Hematopoietic multipotent progenitor cell (in vitro differentiated cells): ENCODE measurements at places on chromosomes 12 and 14. TPM values are rescaled to one million over a fixed set of nuclear protein-coding genes. Genes with fewer than 3 reads are reported as not detected.

- no peak for DNase-seq
These were observed 72.3 kb downstream of the CDK17 start for GRCh38 chr12:96327889-96328288.

GRCh38 chr12:124898923-124899294 lies 15.5 kb downstream of the UBC start:
- DNase-seq, result no peak

DNA sequence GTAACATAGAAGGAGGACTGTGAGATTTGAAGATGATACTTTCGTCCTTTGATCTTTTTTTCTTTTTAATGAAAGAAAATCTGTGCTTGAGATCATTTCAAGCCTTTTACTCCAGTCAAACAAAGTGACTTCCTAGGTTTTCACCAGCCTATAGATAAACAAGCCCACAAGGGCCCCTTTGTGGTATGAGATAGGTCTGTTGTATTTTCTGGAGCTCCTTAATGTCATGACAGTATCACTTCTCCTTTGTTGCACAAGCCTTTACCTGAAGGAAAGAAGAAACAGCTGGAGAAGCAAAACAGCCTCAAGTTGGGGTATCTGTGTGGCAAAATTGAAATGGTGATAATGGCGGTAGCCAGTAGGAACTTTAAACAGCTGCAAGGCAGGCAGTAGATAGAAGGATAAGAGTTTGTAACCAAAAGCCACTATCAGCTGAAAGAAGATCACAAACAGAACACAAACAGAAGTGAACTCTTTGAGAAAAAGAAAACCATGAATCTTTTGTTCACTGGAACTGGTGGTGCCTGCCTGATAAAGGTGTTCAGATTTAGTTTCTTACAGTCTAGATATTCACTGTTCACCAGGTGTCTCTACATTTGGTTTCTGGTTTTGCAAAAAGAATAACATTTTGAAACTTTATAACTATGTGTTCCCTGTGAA lies 96.8 kb downstream of the LGR5 start:
- no peak for DNase-seq

- DNase-seq, result no peak
These were observed 92.7 kb downstream of the BORCS5 start for GRCh38 chr12:12449533-12450025.

- peak; percentile 68 for DNase-seq
These were observed 117.4 kb downstream of the DAD1 start for GRCh38 chr14:22471545-22472121.

DNA sequence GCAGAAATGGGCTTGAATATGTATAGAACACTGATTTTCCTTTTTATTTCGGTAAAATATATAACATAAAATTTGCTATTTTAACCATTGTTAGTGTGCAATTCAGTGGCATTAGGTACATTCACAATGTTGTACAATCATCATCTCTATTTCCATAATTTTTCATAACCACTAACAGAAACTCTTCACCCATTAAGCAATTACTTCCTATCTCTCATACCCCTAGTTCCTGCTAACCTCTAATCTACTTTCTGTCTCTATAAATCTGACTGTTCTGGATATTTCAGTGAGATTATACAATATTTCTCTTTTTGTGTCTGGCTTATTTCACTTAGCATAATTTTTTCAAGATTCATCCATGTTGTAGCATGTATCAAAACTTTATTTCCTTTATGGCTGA lies 8.9 kb upstream of the RNF212B start:
- no peak for DNase-seq

GRCh38 chr12:54631551-54631950 lies 3.1 kb downstream of the LACRT start:
- DNase-seq, result no peak

Gene TMCC3
- total RNA-seq, result 0.81 TPM

DNA sequence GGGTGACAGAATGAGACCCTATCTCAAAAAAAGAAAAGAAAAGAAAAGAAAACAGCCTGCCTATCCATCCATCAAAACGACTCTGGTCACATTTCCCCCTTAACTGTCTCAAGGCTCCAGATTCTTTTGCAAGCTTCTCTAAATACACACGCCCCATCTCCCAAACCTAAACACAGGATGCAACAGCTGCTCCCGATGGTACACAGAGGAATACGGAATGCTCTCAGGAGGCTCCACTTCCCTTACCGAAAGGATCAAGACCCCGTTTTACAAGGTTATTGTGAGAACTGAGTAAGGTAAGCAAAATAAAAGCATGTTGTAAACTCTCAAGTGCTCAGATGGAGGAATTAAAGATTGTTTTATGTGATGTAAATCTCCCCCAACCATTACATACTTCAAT lies 62.3 kb downstream of the NT5DC3 start:
- no peak for DNase-seq

DNA sequence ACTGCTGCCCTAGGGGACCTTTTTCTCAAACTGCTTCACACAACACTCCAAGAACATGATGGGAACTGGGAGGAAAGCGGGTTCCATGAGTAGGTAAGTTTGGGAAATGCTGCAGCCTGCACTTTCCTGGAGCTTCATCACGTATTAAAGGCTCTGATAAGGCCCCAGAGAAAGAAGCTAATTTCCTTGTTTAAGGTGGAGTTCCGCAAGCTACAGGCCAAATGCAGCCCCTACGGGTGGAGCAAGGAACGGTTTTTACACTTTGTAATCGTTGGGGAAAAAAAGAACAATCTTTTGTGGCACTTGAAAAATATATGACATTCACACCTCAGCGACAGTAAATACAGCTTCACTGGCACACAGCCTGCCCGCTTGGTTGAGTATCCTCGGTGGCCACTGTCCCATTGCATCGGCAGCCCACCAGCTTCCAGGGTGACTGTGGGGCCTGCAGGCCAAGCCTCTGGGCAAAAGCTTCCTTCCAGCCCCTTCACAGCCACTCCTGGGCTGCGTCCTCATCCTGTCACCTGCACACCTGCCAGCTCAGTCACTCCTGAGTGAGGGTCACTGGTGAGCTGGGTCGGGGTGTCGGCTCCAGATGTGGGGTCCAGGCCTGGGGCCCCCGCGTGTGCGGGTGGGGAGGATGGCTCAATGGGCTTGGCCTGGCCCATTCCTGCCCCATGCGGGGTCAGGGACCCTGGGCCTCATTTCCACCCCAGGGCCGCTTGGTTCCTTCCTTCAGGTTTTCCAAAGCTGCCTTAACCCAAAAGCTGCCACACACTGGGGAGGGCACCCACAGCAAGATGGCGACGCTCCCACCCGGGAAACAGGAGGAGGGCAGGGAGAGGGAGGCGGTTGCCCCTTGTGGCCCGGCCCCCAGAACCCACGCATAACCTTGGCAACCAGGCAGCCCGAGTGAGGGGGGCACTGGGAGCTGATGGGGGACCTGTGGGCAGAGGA lies 2.4 kb downstream of the AMN start:
- DNase-seq, result no peak

DNA sequence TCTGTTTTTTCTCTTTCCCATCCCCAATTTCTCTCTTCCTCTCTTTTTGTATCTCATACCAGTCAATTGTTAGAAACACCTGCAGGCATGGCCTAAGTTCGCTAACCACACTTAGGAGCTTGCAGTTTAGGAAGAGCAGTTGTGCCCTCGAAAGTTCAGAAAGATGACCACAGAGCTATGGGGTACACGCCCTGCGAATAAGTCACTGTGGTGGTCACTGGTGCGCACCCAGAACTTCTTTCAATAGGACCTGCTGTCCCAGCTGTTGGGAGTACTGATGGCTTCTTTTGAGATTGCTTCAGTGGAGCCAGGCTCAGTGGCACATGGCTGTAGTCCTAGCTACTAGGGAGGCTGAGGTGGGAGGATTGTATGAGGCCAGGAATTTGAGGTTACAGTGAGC lies 362.8 kb upstream of the TMTC1 start:
- DNase-seq, result no peak

Gene FOXN4
- total RNA-seq, result under 0.01 TPM

DNA sequence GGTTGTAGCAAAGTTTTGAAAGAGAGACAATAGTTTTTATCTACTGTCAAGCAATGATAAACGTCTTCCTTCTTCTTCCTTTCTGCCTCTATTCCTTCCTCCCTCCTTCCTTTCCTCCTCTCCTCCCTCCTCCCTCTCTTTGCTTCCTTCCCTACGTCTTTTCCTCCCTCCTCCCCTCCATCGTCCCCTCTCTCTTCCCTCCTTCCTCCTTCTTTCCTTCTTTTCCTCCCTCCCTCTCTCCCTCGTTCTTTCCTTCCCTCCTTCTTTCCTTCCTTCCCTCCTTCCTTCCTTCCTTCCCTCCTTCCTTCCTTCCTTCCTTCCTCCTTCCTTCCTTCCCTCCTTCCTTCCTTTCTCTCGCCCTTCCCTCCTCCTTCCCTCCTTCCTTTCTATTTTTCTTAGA lies 82.8 kb upstream of the KCNA1 start:
- DNase-seq, result no peak

GRCh38 chr12:116299064-116299463 lies 21.6 kb upstream of the MED13L start:
- DNase-seq, result no peak

GRCh38 chr14:36181417-36181816 lies 4.9 kb upstream of the PTCSC3 start:
- no peak for DNase-seq

GRCh38 chr12:50734409-50735263 lies 29.3 kb upstream of the ATF1 start:
- peak; percentile 69 for DNase-seq

Gene CBX5
- total RNA-seq, result 21.8 TPM

Gene SYNDIG1L
- not detected for total RNA-seq

DNA sequence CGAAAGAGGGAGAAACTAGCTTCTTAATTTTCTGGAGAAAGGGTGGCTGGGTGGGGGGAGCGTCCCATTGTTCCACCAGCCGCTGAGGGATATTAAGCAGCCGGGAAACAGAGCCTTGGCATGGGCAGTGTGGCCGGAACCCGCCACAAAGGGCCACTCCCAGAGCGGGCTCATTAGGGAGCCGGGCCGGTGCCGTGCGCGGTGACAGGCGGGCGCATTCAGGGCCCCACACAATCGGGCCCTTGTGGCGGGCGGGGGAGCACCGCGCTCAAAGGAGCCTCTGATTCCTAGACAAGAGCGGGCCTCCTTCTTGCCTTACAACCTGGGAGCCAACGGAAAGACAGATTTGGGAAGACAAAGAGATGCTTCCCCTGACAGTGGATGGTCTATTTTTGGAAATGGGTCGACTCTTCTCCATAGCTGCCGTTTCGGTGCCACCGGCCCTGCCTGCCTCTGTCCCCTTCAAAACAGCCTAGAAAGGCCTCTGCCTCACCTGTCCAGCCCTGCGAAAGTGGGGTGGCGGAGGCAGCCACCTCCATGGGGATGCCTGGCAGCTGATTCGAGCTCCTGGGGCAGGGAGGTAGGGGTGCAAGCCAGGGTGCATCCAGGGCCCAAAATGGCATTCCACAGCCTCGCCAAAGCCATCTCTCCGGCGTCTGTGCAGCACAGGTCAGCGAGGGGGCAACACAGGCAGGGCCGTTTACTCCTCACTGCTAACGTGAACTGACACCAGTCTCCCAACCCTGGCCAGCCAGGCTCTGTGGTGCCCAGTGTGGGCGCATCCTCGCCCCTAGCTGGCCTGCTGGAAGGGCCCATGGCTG lies 10.9 kb downstream of the CCDC85C start:
- no peak for DNase-seq

DNA sequence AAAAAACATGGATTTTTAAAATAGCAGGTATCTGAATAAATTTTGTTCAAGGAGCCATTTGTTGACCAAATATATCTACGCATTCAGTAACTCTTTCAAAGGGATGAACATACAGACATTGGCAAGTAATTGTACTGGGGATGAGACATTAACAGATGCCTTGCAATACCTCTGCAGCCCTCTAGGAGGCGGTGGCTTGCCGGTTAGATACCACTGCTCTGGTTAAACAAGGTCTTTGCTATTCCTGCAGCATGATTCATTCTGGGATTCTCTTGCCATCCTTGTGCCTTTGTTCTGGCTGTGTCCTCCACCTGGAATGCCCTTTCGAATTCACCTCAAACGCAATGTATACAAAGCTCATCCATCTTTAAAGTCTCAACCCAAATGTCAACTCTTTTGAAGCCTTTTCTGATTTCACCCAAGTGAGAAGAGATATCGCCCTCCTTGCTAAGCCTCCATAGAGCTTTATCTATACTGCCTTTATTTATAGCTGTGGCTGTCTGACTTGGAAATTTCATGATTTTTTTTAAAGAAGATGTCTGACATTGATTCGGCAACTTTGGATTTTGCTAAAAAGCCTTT lies 131.0 kb upstream of the SRRM4 start:
- DNase-seq, result no peak

GRCh38 chr12:121330692-121331091 lies 21.5 kb downstream of the ANAPC5 start:
- no peak for DNase-seq

GRCh38 chr12:52631676-52632459 lies 13.5 kb upstream of the KRT73 start:
- no peak for DNase-seq

- peak; percentile 61 for DNase-seq
These were observed 12.3 kb downstream of the METTL3 start for GRCh38 chr14:21498540-21499526.

Gene SLCO1C1
- total RNA-seq, result not detected

GRCh38 chr12:27905285-27906126 lies 67.0 kb downstream of the PTHLH start:
- no peak for DNase-seq

Gene DDX55
- total RNA-seq, result 15.6 TPM
